ENCODE measurements at places on chromosomes 3 and 15.

GRCh38 chr3:14318646-14319045, 83.8 kb upstream of the SLC6A6 start:
- no peak for DNase-seq

DNA sequence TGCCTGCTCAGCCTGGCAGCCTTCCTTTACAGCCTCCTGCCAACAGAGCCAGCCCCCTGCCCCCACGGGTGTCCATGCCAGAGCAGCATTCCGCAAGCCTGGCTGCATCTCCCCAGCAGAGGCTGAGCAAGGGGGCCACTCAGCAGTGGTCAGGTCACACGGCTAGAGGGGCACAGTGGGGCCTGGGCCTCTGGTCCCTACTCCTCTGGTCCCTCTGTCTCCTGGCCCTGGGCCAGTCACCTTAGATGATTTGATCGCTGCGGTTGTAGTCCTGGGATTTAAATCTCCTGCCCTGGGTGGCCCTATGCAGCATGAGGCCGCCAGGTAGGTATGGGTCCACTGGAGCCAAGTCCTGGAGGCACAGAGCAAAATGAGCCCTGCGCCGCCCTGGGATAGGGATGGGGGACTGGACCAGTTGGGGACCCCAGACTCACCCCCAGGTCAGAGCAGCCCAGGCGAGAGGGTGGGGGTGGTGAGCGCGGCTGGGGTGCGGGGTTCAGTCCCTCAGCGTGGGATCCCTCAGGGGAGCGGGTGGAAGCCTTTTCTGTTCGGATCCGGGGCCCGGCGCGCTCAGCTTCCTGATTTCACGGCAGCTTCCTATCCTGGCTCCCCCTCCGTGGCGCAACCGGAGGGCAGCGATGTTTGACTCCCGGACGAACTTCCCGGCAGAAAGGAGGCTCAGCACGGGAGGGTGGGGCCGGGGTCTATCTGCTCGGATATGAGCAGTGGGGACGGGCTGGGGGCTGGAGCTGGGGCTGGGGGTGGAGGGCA, at the start of gene ZBTB47:
Gene ZBTB47, plus strand, starts transcription at position 138 of the 771 bp plus-strand sequence. CDS start 4,659 bp downstream, outside the sequence.
- peak; percentile 51 for DNase-seq

- no peak for DNase-seq
Observed at GRCh38 chr3:154486949-154487348, 57.0 kb upstream of the GPR149 start.

DNA sequence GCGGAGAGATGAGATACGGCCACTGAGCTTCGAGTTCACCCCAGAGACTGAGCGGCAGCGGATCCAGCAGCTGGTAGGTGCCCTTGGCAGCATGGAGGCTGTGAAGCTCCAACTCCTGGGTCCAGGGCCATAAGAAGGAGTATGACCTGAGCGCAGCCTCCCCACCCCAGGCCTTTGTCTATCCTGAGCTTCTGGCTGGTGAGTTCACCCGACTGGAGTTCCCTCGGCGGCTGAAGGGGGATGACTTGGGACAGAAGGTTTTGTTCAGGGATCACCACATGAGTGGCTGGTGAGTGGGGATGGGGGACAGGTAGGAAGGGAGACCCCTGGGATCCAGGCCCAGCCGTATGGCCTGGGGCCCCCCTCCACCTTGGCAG, 2.6 kb downstream of the PPM1M start:
- no peak for DNase-seq

- DNase-seq: no peak
Observed at GRCh38 chr3:176953106-176954060, 243.9 kb downstream of the TBL1XR1 start.

GRCh38 chr3:128623762-128624176, 26.8 kb downstream of the RPN1 start:
- DNase-seq: no peak

DNA sequence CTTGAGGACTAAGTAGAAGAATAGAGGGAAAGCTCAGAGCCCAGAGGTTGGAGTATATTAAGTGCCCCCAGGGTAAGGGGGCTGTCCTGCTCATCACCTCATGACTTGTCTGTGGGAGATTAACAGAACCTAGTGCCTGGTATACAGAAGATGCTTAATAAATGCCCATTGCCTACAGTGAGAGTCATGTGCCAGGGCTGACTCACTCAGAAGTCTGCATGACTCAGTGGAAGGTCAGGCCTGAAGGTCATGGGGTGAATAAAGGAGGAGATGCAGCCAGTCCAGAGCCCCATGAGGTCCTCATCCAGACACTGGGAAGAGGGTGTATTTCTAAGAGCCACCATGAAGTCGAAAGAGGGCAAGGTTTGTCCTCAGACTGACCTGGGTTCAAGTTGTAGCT, 62.5 kb upstream of the TLE3 start:
- peak; percentile 65 for DNase-seq

DNA sequence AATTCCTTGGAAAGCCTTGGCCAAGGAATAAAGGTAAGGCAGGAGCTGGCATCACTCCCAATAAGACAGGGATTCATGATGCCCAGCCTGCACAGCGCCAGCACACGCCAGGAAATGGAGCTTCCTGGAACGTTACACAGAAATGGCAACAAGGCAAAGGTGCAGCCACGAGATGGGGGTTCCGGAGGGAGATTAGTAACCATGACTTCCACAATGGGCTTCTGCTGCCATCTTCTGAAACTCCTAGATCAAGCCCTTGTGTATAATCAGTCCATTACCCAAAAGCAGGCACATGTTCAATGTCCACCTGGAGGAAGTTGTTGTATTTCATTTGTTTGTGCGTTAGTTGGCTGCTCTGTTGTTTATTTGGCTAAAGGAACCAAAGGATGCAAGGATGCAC, 131.2 kb upstream of the TRIM42 start:
- no peak for DNase-seq

DNA sequence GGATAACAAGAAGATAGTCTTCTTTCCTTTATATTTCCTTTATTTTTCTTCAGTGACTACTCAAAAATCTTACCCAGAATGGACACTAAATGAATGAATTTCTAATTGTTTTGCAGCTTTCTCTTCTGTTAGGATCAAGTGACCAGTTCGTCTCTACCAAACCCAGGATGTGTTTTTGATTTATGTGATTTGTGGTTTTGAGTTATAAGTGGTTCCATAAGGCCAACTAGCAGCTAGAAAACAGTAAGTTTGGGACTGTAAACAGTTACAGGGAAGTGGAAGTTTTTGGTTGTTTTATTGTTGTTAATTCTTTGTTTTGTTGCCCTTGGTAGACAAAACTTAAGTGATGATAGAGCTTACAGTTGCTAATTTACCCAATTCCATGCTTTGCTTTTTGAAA, 456.5 kb downstream of the IL5RA start:
- no peak for DNase-seq

- DNase-seq: peak; percentile 51
Observed at GRCh38 chr3:98521897-98522543, 682 bp downstream of the CLDND1 start.

DNA sequence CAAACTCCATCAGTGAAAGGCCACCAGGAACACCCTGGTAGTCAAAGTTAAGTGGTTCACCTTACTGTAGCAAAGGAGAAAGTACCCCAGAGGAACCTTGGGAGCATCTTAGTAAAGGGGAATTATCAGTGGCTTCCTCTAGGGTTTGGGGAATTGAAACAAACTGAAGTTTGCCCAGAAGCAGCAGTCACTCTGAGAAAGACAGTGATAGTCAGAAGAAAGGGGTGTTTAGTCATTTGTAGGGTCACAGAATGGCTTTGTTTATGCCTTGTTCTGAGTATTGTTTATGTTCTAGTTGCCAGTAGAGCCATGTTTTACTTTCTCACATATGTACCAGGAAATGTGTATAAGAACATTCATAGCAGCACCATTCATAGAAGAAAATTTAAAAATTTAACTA, 93.8 kb downstream of the FHIT start:
- DNase-seq: no peak

- no peak for DNase-seq
Observed at GRCh38 chr3:15982667-15983196, 185.0 kb upstream of the ANKRD28 start.

DNA sequence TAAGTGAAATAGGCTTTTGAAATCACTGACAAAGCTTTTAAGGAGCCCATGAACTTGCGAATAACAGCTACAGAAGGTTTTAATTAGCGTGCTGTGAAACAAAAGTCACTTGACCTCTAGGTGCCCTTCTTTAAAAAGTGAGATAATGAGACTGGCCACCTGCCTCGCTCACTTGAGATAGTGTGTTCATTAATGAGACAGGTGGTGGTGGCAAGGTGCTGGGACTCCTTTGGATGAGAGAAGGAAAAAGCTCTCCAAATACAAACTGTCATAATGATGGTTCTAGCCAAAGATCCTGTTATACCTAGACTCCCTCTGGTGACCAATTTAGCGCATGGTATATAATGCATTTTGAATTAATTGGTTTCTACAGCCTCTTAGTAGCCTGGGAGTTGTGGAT, 22.7 kb upstream of the IREB2 start:
- no peak for DNase-seq

- no peak for DNase-seq
Observed at GRCh38 chr3:12839156-12839946, 2.0 kb downstream of the RPL32 start.

DNA sequence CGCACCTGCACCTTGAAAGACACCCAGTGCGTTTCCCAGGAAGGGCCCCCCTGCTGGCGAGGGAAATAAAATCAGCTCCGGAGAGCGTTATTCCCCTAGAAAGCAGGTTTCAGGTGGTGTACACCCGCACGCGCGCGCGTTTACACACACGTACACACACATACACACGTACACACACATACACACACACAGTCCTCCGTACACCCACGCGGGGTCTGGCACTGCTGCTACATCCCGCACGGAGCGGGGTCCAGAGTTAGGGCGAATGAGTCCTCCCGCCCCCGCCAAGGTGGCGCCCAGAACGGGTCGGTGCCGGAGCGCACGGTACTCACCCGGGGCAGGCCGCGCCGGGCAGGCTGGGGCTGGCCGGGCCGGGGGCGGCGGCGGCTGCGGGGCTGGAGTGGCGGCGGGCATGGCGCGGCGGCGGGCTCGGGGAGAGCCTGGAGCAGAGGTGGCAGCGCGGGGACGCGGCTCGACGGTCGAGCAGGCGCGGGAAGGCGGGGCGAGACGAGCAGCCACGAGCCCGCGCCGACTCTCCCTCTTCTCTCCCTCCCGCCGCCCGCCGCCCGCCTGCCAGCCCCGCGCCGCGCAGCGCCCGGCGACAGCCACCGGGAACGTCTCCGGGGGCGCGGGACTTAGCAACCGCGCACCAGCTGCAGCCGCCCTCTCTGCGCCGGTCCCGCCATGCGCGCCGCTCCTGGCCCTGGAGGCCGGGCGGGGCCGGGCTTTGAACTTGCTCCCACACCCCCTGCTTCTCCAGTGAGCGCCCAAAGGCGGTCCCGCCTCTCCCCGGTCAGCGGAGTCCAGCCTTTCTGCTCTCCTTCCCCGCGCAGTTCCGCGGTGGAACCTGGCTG, at the start of gene DCLK3:
Gene DCLK3, minus strand, starts transcription at position 704 of the 854 bp plus-strand sequence. Its CDS starts 290 bp downstream, at position 414.
- DNase-seq: no peak

GRCh38 chr3:46971742-46972141, 4.8 kb downstream of the CCDC12 start:
- peak; percentile 42 for DNase-seq

DNA sequence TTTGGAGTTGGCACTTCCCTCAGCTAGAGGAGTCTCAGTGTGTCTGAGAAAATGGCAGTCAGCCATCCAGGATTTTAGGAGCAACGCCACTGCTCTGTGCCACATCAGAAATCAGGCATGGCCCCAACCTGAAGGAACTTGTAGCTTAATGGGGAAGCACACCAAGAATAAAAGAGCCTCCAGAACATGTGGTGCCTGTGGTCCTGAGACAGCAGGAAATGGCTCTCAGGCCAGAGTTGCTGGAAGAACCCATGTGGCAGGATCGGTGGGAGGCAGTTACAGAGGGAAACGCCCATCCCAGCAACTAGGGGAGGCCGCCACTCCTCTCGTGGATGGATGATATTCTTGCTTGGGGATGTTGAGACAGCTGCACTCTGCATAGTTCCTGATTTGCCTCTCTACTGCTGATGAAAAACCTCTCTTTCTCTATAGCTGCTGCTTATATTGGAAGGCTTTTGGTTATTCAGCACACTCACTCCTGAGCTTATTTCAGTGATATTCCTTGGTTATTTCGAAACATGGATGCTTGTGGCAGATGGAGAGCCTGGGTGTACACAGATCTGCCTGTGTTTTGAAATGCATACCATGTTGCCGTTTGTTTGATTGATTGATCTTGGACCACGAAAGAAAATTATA, 52.4 kb downstream of the KLHL25 start:
- DNase-seq: no peak

GRCh38 chr3:158700559-158700958, 28.1 kb upstream of the LXN start:
- DNase-seq: no peak

DNA sequence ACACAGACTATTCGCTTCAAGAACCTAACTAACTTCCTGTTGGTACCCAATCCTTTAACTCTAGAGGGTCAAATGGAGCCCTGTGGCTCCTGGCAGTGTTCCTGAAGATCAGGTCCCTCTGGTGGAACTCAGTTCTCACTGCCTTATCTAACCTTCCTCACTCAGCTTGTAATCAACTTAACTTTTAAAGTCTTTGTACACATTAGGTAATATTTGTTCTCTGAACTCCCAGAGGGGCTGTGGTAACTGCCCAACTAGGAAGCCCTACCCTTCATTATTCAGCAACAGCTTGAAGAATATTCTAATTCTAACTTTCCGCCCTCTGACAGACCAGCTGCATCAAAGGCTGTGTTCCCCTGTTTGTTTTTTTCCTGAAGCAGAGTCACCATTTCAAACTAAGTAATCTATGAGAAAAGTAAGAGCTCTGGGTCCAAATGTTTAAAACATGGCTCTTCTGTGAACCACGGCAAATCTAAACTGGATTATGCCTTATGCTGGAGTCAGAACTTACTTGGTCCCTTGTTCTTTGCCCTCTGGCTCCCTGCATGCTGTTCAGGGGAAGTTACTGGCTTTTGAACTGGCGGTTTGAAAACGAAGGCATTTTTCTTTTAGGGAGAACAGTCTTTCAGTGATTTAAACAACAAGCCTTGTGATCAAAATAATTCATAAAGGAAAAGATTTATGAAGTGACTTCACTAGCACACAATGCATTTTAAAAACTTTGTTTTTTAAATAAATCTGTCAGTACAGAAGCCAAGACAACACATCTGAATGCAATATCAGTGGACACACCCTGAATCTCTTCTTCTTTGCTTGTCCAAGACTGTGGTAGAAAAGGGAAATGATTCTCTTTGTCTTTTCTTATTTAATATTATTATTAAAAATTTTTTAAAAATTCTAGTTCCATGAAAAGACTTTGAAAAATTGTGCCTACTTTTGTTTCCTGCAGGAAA, 365.6 kb downstream of the TIGIT start:
- DNase-seq: no peak

DNA sequence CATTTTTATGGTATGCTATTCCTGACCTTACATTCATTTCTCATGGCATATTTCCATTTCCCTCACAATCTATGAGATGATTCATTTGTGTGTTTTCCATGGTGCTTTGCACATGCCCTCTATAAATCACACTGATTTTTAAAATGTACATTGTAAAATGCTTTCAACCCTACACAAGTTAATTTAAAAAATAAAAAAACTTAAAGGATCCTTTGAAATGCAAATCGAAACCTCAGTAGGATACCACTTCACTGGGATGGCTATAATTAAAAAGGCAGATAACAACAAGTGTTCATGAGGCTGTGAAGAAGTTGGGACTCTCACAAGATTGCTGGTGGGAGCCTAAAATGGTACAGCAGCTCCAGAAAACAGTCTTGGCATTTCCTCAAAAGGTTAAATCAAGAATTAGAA, 83.5 kb downstream of the FMN1 start:
- DNase-seq: no peak

Data from CD14-positive monocyte (primary cell).